Aorta (tissue), 5 donors: ENCODE measurements at places on chromosomes 4 and X.

- no peak for DNase-seq
These were observed 2155.1 kb upstream of the AGA start for GRCh38 chr4:179597301-179597700.

DNA sequence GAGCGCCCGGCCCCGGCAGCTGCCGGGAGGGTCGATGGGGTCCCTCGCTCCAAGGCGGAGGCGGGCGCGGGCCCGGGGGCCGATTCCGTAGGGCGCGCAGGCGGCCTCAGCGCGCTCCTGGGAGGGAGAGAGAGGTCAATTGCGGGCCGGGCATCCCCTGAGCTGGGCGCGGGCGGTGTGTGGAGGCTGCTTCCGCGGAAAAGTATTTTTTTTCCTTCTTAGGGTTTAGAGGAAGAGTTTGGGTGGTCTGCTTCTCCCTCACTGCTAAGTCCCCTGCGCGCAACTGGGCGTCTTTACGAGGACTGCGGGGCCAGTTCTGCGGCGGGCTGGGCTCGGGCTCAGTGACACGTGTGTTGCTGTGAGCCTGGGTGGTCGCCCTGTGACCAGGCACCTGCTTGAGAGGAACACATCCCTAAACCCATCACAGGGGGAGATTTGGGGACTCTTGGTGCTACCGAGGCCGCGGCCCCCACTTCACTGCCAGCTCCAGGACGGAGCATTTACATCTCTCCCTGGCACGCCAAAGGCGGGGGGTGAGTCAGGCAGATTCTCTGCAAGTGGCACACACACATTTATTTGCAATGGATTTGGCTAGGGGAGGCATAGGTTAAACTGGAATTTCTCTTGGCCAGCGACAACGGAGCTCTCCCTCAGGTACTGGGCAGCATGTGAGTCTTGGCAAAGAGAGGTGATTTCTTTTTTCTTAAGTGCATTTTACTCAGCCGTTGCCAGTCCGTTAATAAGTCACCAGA lies 151.2 kb upstream of the SLC4A4 start:
- DNase-seq: peak; percentile 80

- DNase-seq: peak; percentile 86
These were observed 1.2 kb downstream of the MSN start for GRCh38 chrX:65668377-65669310.

DNA sequence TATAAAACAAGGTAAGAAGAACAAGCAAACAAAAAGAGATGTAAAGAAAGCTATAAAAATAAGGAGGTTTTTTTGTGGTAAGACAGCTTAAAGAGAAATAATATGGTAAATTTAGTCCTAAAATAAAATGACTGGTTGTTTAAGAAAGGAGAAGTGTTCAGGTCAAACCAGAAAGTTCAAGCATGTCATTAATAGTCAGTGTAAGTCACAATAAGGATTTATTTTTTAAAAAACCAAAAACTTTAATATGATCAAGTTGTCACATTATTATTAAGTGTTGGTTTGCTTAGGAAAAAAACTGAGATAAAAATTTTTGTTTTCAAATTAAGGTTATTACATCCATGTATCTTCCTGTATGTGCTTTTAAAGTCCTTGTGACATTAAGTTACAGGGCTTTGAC lies 19.1 kb downstream of the ASIC5 start:
- no peak for DNase-seq

DNA sequence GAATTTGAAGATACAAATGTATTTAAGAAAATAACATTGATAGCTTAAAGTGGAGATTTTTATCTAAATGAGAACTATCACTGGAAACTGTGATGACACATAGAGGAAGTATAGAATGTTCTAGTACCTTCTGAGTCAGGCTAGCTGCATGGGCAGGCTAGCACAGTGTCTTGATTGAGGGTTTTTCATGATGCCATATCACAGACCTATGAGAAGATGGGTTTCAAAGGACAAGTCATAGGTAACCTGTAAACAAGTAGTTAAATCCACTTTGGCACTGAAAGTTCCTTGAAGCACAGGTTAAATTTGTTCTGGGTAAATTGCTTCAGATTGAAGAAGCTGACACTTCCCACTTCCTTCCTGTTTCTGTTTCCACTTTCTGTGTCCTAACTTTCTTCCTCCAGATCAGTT lies 48.2 kb upstream of the CDKN2AIP start:
- DNase-seq: no peak

- no peak for DNase-seq
These were observed 47.8 kb upstream of the DUSP21 start for GRCh38 chrX:44795945-44796450.
